ENCODE measurements at places on chromosomes 4 and X.

- no peak for DNase-seq
Observed at GRCh38 chr4:73828956-73829355, 7.5 kb upstream of the CXCL6 start.

- no peak for DNase-seq
Observed at GRCh38 chr4:140640150-140640748, 71.5 kb upstream of the UCP1 start.

DNA sequence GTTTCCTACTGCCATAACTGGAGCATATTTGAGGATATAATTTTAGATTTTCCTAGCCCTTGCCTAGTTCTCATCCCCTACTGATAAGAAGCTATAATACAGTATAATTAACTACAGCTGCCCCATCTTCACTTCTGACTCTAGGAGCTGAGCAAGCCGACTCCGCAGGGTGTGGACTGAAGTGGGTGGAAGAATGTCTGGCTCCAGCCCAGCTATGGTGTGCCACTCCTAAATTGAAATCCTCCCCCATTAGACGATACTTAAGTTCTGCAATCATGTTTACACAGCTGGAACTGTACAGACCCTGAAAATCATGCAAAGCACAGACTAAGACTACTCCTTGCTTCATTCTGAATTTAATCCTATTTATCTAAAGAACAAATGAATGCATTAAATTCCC is 93.1 kb downstream of the PCDH19 start:
- DNase-seq: no peak

GRCh38 chr4:109411964-109412363 is 21.7 kb upstream of the SEC24B start:
- DNase-seq: no peak

DNA sequence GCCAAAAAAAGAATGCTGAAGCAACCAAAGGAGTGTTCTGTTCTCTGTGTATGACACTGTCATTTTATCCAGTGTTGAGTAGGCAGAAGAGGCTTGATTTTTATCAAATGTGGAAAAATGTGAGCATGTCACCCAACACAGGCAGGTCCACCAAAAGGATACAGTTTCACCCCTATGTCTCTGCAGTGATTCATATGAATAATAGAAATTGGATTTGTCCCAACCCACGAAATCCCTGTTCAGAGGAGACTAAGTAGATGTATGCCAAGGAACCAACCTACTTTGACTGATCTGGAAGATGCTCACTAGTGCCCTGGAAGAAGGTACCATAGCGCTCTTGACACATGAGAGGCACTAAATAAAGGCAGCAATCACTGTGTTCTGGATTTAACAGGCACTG is 72.5 kb downstream of the FGF13 start:
- DNase-seq: no peak

DNA sequence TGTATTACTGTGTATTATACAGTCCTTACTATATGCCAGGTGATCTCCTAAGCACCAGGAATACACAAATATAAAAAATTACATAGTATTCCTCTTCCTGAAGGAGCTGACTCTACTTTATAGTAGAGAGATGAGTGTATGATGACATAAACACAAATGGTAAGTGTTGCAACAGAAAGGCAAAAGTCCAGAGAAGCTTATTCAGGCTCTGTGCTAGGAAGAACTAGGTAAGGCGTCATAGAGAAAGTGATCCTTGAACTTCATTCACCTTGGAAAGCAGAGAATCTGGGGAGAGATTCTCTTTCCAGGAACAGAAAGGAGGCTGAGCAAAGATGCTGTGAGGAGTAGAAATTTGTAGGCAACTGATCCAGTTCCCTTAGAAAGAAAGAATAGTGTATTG is 115.0 kb upstream of the KCNIP4 start:
- no peak for DNase-seq

- DNase-seq: no peak
Observed at GRCh38 chr4:8035371-8035780, 95.7 kb upstream of the AFAP1 start.

DNA sequence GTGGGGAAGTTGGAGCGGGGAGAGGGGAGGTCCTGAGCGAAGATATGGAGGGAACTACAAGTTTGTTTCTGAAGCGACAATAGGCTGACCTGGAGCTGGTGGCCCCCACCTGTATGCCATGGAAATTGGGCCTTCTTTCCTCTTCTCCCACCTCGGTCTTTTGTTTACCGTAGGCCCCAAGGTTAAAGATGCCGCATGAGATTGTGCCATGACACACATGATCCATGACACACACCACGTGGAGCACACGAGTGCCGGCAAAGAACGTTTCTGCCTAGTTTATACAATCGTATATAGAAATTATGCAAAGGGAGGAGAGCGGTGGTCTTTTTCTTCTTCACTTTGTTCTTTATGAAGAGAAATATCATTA is 408 bp downstream of the TMEM33 start:
- DNase-seq: peak; percentile 36

- DNase-seq: no peak
Observed at GRCh38 chr4:3718462-3718861, 47.7 kb upstream of the ADRA2C start.

- DNase-seq: no peak
Observed at GRCh38 chrX:9327747-9328145, 137.1 kb upstream of the TBL1X start.

Data from T-helper 2 cell treated with Interferon-gamma antibody and Interleukin-4, amounts not matched to agents 5 μg/mL and 100 μg/mL, for 36 hours (primary cell).